ENCODE measurements at places on chromosomes 1 and 21.

DNA sequence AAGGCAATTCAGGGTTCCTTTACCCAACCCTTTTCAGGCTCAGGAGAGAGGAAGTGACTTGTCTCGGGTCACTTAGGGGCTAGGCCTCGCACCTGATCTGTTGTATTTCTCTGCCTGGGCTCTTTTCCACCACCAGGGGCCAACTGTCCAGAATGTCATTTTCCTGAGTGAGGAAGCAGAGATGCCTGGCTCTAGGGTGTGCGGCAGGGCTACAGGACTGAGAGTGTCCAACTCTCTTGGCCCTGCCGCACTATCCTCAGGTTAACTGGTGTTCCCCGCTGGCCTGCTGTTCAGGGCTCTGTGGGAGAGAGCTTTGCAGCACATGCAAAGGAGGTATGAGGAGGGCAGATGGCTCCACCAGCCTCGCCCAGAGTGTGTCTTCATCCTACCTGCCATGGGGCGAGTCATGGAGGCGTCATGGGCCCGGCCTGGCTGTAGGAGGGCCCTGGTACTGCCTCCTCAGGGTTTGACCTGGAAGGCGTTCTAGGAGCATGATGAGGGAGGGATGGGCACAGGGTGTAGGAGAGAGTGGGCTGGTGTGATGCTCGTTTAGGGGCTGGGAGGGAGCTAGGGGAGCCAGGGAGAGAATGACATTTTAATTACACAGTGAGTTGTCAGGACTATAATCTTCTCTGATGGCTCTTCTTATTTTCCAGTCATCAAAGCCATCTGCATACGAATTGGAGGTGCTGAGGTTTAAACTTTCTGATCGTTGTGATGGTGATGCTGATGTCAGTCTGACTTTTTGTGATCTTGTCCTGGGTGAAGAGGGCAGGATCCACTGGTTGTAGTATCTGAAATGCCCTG, 128.3 kb downstream of the NOS1AP start:
- no peak for DNase-seq

GRCh38 chr1:64895500-64895899, 70.8 kb downstream of the JAK1 start:
- no peak for DNase-seq

DNA sequence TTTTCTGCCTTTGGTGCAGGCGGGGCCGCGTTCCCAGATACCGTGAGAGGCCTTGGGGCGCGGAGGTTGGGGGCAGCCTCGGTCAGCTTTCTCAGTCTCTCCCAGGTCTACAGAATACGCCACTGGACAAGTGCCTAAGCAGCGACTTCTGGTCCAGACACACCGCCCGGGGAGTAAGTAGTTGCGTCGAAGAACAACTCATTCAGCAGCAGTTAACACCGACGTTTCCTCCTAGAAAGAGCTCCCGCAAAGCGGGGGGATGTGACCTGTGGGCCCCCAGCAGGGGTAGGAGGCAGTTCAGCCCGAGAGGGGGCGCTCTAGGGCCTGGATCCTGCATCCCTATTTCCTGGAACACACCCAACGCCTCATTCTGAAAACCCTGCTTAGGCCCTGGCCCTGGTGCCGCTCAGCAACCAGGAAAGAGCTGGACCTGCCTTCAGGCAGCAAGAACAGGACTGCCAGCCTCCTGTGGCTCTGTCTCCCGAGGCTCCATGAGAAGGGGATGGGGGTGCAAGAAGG, 6.5 kb upstream of the BARHL2 start:
- no peak for DNase-seq

GRCh38 chr1:95407131-95407885, 173.3 kb downstream of the RWDD3 start:
- DNase-seq = no peak

GRCh38 chr1:147824001-147824400, 63.6 kb upstream of the GJA5 start:
- DNase-seq = no peak

GRCh38 chr1:23693599-23693998, 2.0 kb downstream of the RPL11 start:
- no peak for DNase-seq

- DNase-seq = no peak
These were observed 57.7 kb downstream of the DDR2 start for GRCh38 chr1:162689745-162690671.

DNA sequence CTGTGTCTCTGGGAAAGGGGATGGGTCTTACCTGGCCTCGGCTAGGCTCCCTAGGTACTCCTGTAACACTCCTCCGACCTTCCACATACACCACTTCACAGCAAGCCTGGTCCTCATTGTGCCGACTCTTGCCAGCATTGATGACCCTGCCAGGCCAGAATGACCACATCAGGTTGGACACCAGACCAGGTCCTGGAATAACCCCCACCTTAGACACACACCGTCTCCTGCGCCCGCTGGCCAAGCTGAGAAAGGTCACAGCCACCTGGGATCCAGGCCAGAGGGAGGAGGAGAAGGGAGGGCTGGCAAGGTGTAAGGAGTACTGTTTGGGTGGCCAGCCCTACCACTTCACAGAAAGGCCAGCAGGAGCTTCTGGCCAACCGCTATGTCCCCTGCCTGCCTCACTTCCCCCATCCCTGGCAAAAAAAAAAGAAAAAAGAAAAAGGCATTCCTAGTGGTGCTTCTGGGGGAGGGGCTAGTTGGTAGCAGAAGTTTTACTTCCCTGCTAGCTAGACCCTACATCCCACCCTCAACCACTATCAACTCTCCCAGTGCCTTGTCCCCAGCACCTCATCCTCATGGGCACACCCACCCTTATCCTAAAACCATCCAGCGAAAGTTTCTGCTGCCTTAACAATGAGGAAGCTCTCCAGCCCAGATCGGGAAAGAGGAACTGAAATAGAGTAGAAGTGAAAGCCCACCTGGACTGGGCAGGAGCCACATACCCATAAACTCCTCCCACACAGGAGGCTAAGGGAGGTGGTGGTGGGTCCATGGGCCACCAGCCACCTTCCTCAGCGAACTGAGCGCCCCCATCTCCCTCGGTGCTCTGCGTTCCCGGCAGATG, 1.4 kb downstream of the PPM1J start:
- no peak for DNase-seq

DNA sequence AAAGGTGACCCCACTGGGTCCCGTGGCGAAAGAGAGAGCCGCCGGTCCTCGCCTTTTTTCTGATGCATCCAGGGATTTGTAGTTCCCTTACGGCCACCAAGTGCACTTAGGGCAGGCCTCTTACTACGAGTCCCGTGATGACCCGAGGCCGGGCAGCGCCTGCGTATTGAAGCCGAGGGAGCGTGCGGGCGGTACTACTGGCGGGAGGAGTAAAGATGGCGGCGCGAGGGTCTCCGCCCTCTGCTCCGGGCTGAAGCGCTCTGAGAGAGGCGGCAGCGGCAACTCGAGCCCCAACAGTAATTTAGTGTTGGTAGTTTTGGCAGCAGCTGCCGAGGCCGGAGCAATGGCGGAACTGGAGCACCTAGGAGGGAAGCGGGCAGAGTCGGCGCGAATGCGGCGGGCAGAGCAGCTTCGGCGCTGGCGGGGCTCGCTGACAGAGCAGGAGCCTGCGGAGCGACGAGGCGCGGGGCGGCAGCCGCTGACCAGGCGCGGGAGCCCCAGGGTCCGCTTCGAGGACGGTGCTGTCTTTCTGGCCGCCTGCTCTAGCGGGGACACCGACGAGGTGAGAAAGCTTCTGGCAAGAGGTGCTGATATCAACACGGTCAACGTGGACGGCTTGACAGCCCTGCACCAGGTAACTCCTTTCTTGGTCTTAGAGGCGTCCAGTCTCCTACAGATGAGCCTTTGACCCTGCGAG, at the start of gene PPP1R12B:
TSS of gene PPP1R12B (plus strand) at position 191 of the 697 bp plus-strand sequence. CDS start at position 344, 153 bp downstream.
- DNase-seq = peak; percentile 88

- DNase-seq = no peak
These were observed 15.6 kb downstream of the COL6A1 start for GRCh38 chr21:45997205-45997494.

- no peak for DNase-seq
These were observed 28.0 kb upstream of the TSPAN2 start for GRCh38 chr1:115117298-115117697.

DNA sequence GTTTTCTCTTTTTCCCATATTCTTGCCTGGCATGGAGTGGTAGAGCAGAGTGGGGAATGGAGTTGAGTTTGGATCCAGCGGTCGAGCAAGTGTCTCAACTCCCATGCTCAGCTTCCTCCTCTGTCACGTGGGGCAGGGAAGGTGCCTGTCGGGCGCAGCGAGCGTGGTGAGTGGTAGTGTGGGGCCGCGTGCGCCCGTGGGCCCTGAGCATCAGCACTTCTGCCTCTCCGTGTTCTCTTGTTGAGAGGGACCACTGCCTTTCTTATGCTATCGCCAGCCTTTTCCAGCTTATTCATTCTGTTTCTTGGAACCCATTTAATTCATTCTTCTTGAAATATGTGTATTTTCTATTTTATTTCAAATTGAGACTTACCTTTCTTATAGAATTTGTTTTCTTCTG, 65.1 kb downstream of the ADARB1 start:
- DNase-seq = no peak

Data from stimulated activated CD8-positive, alpha-beta memory T cell treated with anti-CD3 and anti-CD28 coated beads, Interleukin-15, amount 100 ng/mL, for 1 hour (primary cell).